Activated naive CD8-positive, alpha-beta T cell treated with anti-CD3 and anti-CD28 coated beads, Interleukin-2, amount 10 ng/mL, durations not matched to agents 7 days and 5 days (primary cell): ENCODE measurements at places on chromosomes 2 and 18. TPM values are rescaled to one million over a fixed set of nuclear protein-coding genes. Genes with fewer than 3 reads are reported as not detected.

DNA sequence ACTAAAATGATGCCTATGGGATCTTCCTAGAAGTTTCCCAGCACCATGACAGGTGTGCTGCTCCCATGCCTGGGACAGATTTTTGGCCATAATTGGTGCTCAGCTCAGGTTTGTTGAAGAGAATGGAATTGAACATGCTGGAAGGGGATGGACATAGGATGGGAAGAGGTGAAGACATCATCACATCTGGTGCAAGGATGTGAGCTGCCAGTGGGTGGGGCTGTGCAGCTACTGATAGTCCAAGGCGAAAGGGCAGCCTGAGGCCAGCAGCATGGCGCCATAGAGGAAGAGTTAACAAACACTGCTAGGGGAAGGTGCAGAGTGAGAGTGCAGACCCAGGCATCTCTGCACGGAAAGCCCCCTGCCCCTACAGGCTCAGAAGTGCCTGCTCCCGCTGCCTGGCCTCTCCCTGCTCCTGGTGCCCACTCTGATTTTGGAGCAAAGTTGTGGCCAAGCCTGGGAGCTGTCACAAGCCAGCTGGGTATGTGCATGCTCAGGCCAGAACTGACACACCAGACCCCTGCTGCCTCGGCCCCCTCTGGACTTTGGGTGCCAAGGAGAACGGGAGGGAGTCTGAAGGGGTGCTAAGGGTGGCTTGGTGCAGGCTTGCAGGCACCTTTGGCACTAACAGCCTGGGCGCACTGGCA, 178.6 kb downstream of the ZBTB7C start:
- peaks cover 7% of the 10 kb centered on the region for H3K4me1 ChIP-seq
- no peaks in the 10 kb centered on the region for H3K36me3 ChIP-seq
- no peak overlapping the region for H3K4me3 ChIP-seq
- DNase-seq: no peak
- H3K27ac ChIP-seq: no peak overlapping the region

Gene CHCHD5
- 32.1 TPM for total RNA-seq

Gene CCDC148
- not detected for total RNA-seq

Gene RUFY4
- total RNA-seq: 4.9 TPM

Gene FOXD4L1
- 0.47 TPM for total RNA-seq

GRCh38 chr2:157058161-157058560, 199.3 kb upstream of the GALNT5 start:
- peaks cover 3% of the 10 kb centered on the region for H3K27me3 ChIP-seq
- no peak overlapping the region for H3K27ac ChIP-seq
- no peaks in the 10 kb centered on the region for H3K36me3 ChIP-seq
- H3K4me1 ChIP-seq: no peaks in the 10 kb centered on the region

Gene EXOC6B
- 22.7 TPM for total RNA-seq

DNA sequence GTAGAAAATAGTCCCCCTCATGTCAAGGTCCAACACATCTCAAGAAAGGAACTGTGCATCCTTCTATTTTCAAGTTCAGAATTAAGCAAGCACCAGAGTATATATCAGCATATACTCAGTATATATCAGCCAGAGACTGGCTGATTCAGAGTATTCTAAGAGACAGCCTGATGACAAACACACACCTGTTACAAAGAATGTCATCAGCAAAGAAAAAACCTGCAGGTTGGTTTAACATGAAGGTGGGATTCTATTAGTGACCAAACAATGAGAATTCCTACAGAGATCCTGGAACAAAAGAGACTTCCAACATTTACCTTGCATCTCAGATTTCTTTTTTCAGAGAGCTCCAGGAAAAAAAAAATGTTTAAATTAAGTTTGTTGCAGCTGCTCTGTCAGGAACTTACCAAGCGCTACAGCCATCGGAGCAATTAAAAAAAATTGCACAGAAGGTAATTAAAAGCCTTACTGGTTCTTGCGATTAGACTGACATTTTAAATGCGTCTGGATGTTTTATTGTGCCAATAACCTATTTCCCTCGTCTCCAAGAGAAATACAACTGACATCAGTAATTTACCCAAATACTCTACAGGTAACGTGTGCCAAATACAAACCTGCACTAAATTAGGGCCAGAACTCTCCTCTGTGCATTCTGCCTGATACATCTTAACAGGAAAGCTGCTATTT, 218.1 kb downstream of the HNMT start:
- H3K4me1 ChIP-seq: no peaks in the 10 kb centered on the region
- no peak for DNase-seq
- H3K27me3 ChIP-seq: no peaks in the 10 kb centered on the region
- no peaks in the 10 kb centered on the region for H3K36me3 ChIP-seq
- no peak overlapping the region for H3K4me3 ChIP-seq

DNA sequence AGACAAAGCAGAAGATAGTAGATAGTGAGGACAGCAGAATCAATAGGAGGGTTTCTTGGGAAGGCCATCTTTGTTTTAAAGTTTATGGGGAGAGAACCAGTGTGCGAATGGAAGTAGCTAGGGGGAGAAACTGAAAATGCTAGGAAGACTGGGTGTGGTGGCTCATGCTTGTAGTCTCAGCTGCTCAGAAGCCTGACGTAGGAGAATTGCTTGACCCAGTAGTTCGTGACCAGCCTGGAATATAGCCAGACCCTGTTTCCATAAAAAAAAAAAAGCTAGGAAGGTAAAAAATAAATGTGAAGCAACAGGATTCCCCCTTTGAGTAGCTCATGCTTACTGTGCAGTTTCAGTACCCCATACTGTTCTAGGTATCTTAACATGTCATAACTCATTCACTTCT, 19.2 kb upstream of the DRC1 start:
- H3K36me3 ChIP-seq: peaks cover 19% of the 10 kb centered on the region
- H3K4me3 ChIP-seq: no peak overlapping the region
- H3K4me1 ChIP-seq: peaks cover 4% of the 10 kb centered on the region
- no peak for DNase-seq
- no peak overlapping the region for H3K27ac ChIP-seq

GRCh38 chr2:229474125-229474524, 203.0 kb upstream of the PID1 start:
- no peaks in the 10 kb centered on the region for H3K4me1 ChIP-seq
- no peaks in the 10 kb centered on the region for H3K27me3 ChIP-seq
- H3K36me3 ChIP-seq: no peaks in the 10 kb centered on the region
- no peak overlapping the region for H3K4me3 ChIP-seq

DNA sequence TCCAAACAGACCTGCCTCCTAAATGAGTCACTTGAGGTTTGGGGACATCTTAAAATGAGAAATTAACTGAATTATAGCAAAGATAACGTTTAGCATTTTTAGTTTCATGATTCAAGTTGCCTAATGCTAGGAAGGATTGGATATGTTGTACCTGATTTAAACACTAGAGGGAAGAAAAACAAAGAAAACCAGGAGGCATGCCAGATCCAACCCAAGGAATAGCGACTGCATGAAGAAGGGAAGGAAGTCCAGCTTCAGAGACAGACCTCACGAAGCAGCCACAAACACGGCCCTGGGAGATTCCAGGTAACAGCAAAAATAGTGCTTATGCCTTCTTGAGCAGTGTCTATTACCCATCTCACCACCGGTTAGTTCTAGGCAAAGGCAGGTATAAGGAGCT, 499.9 kb upstream of the SPHKAP start:
- no peaks in the 10 kb centered on the region for H3K4me1 ChIP-seq
- no peak overlapping the region for H3K27ac ChIP-seq
- H3K36me3 ChIP-seq: no peaks in the 10 kb centered on the region
- H3K27me3 ChIP-seq: no peaks in the 10 kb centered on the region
- DNase-seq: no peak

DNA sequence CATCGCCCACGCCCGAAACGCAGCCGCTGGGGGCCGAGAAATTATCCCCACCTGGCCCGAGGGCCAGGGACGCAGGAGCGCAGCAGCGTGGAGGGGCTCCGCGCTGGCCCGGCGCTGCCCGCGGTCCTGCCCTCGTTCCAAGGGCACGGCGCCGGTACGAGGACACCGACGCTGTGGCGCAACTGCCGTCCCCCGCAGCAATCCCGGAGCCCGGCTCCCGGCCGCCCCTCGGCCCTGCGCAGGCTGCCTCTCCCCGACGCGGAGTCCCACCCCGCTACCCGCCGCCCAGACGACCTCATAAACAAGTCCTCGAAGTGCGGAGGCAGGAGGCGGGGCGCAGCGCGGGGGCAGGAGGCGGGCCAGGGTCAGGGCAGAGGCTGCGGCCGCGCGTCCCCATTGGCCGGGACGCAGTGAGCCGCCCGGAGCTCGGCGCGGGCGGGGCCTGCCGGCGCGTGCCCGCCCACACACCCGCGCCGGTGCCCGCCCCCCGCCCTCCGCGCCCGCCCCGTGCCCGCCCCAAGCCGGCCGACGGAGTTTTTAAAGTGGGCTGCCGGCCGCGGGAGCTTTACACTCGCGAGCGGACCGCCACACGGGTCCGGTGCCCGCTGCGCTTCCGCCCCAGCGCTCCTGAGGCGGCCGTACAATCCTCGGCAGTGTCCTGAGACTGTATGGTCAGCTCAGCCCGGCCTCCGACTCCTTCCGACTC, at the start of gene EPAS1:
Gene EPAS1 (plus strand): TSS at position 568 of the 706 bp plus-strand sequence. CDS start 505 bp downstream, outside the sequence.
- peaks cover 79% of the 10 kb centered on the region for H3K27me3 ChIP-seq
- peaks cover 3% of the 10 kb centered on the region for H3K36me3 ChIP-seq
- peaks cover 23% of the 10 kb centered on the region for H3K4me1 ChIP-seq
- H3K27ac ChIP-seq: peak within 1 kb of the TSS; percentile 61
- peak within 1 kb of the TSS; percentile 82 for H3K4me3 ChIP-seq

DNA sequence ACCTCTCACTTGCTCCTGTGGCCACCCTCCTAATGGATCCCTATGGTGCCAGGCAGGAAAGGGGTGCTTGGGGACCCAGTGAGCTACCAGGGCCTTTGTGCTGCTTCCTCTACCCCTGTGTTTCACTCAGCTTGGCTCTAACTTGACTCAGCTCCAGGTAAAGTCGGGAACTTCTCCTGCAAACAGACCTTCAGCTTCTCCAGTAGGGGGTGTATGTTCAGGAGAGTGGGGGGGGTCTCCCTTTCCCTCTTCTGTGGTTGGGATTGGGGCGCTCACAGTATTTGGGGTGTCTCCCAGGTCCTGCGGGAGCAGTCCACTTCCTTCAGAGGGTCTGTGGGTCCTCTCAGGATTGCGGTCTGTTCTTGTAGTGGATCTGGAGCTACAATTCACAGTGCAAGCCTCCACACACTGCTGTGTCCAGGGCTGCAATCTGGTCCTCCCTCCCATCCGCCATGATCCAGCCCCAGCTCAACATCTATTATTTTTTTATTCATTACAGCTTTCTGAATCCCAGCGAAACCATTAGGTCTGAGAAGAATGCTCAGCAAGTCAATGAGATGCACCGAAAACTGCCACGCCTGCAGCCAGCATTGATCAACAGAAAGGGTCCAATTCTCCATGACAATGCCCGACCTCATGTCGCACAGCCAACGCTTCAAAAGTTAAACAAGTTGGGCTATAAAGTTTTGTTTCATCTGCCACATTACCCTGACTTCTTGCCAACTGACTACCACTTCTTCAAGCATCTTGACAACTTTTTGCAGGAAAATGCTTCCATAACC, 26.4 kb upstream of the SAP130 start:
- no peak overlapping the region for H3K27ac ChIP-seq
- no peak for DNase-seq
- H3K36me3 ChIP-seq: no peaks in the 10 kb centered on the region
- H3K4me3 ChIP-seq: no peak overlapping the region
- peaks cover 23% of the 10 kb centered on the region for H3K27me3 ChIP-seq
- no peaks in the 10 kb centered on the region for H3K4me1 ChIP-seq

Gene AMER3
- total RNA-seq: not detected

- H3K4me1 ChIP-seq: no peaks in the 10 kb centered on the region
- no peak overlapping the region for H3K27ac ChIP-seq
- H3K36me3 ChIP-seq: no peaks in the 10 kb centered on the region
- no peaks in the 10 kb centered on the region for H3K27me3 ChIP-seq
Observed at GRCh38 chr2:229296016-229296415, 24.9 kb upstream of the PID1 start.

DNA sequence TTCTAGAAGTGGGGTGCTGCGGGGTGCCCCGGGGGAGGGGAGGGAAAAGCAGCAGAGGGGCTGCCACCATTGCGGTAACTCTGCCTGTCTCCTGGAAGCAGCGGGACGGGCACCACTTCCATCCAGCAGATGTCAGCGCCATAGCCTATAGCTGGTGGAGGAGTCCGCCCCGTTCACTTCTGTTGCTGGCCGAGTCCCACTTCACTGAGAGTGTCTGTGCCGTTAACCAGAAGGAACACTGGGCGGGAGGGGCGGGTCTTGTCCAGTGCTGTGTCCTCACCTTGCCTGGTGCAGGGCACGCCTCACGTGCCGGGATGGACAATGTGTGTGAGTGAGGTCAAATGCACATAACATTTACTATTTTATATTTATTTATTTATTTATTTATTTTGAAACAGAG, 19.3 kb upstream of the ODC1 start:
- peak; percentile 18 for DNase-seq
- no peak overlapping the region for H3K4me3 ChIP-seq
- H3K36me3 ChIP-seq: no peaks in the 10 kb centered on the region
- H3K27me3 ChIP-seq: no peaks in the 10 kb centered on the region

DNA sequence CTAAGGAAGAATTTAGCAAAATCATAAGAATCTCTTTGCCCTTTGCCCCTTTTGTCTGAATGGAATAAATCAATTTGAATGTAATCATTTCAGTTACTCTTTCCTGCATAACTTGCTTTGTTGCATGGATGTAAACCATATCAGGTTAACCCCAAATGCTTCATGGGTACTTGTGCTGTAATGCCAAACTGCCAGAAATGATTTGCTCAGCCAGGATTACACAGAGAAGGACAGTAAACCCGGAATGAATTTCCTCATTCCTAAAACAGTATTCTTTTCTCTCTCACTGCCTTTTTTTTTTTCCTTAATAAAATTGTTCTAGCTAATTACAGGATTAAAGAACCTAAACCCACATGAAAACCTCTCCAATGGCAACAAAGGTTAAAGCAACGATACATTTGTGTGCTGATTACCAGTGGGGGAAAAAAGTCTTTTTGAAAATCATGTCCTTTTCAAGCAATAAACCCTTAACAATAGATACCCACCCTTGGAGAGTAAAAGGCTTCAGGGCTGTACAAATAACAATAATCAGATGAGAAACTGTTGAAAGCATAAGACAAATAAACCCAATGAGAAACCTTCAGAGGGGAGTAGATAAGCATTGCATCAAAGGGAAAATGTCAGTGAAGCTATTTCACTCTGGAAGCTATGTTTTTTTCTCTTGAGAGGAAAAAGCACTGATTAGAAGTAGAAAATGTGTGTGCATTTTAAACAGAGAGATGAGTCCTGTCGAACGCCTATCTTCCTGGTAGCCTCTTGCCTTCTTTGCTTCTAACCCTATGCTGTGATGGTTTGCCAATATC, 275.3 kb downstream of the CDH2 start:
- no peak for DNase-seq
- H3K36me3 ChIP-seq: no peaks in the 10 kb centered on the region
- H3K27me3 ChIP-seq: no peaks in the 10 kb centered on the region
- H3K4me3 ChIP-seq: no peak overlapping the region
- H3K27ac ChIP-seq: no peak overlapping the region

DNA sequence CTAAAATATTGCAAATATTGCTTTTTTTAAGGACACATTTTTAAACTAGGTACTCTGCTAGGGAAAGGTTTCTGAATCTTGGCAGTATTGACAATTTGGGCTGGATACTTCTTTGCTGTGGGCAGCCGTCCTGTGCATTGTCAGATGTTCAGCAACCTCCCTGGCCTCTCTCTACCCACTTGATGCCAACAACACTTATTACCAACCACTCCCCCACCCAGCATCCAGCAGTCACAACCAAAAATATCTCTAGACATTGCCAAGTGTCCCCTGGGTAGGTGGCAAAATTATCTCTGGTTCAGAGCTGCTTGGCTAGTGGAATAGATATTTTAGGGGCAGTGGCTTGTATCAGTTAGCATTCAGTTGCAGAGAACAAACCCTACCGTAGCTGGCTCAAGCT, 114.3 kb upstream of the PNPT1 start:
- H3K4me3 ChIP-seq: no peak overlapping the region
- no peaks in the 10 kb centered on the region for H3K4me1 ChIP-seq
- H3K36me3 ChIP-seq: no peaks in the 10 kb centered on the region
- H3K27ac ChIP-seq: no peak overlapping the region

Gene TMEM247
- not detected for total RNA-seq

Gene KLHL41
- total RNA-seq: not detected
